ENCODE measurements at places on chromosomes 4 and X.

GRCh38 chrX:97401154-97401553 is 517.4 kb downstream of the RPA4 start:
- peak; percentile 60 for DNase-seq

DNA sequence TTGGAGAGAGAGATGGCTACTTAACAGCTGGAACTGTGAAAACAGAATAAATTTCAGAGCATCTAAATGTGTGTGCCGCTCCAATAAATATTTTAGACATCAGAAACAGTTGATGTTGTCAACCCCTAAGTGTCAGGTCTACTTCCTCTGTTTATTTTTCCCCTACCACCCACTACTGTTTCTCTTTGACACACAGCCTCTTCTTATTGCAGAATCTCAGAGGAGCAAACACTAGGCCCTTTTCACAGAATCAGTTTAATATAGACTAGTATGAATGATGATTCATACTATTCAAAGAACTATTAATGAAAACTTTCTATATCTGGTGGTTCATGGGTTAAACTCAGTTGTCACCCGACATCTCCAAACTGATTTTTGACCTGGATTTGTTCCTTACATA is 33.9 kb downstream of the NAA11 start:
- DNase-seq = no peak

DNA sequence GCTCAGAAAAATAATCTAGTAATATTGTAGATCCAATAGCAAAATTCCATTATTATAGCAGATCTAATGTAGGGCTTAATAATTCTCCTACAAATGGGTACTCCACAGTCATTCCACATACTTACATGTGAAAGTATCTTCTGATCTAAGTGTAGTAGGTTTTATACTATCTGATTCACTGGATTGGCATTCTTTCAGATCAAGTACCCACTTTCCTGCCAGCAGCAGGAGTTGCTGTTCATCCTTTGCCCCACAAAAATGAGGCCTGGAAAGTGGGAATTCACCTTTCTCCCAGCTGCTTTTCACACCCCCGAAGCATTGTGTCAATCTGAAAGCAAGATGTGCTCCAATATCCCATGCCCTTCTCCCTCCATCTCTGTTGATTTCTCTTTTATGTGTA is 77.1 kb upstream of the RXFP1 start:
- DNase-seq = no peak

DNA sequence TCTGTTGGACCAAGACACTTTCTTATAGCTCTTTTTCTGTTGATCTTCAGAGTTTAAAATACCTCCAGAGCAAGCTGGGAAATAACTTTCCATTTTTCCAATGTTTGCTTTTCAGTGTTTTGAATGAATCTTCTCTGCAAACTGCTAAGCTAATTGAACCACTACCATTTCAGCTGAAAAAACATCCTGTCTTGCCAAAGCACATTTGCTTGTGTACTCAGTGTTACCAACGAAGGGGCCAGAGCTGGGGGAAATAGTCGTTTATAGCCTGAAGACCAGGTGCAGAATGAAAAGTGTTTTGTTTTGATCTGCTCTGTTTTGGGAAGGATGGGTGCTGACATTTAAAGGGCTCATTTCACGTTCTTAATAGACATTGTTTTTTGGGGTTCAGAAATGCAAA is 88.4 kb upstream of the CLNK start:
- DNase-seq = no peak

- DNase-seq = no peak
Measured at GRCh38 chr4:37924946-37925345, 34.1 kb downstream of the TBC1D1 start.

- no peak for DNase-seq
Measured at GRCh38 chrX:38111196-38111595, 104.8 kb downstream of the SYTL5 start.

- DNase-seq = peak; percentile 34
Measured at GRCh38 chr4:111228874-111229273, 606.0 kb upstream of the PITX2 start.

DNA sequence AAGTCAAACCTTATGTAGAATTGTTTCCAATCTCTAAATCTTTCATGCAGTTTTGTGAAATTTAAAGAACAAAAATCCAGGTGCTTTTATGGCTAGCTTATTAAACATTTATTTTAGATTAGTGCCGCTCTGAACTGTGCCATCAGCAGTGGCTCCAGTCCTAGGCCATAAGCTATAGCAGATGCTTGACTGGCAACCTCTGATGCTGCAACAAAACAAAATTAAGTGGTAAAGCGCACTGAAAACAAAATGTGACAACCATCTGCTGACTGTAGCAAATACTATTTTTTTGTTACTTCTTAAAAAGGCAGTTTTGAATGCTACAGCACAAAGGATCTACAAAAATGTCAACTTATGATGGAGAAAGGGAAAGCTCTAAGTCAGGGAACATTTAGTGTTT is 237.4 kb downstream of the DCLK2 start:
- DNase-seq = no peak

DNA sequence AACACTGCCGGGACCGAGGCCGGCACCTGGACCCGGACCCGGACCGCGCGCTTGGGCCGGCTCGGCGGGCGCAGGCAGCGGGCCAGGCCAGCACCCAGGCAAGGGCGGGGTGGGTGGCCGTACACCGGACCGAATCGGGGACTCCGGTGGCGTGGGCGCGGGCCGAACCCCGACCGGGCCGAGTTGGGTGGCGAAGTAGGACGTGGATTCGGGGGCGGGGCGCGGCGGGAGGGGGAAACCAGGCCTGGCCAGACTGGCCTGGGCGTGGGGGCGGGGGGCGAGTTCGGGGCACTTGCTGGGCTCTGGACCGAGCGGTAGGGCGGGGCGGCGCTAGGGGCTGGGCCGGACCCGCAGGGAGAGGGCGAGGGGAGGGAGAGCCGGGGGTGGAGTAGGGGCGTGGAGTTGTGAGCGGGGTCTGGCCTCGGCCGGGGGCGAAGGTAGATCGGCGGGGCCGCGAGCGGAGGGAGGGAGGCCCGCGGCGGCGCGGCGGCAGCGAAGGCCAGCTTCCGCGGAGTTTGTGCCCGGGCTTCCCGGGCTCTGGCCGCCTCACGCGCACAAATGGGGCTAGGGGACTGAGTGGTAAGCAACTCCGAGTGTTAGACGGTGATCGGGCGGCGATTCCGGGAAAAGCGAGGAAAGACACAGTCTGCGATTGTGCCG is 1.8 kb upstream of the BCORL1 start:
- no peak for DNase-seq

DNA sequence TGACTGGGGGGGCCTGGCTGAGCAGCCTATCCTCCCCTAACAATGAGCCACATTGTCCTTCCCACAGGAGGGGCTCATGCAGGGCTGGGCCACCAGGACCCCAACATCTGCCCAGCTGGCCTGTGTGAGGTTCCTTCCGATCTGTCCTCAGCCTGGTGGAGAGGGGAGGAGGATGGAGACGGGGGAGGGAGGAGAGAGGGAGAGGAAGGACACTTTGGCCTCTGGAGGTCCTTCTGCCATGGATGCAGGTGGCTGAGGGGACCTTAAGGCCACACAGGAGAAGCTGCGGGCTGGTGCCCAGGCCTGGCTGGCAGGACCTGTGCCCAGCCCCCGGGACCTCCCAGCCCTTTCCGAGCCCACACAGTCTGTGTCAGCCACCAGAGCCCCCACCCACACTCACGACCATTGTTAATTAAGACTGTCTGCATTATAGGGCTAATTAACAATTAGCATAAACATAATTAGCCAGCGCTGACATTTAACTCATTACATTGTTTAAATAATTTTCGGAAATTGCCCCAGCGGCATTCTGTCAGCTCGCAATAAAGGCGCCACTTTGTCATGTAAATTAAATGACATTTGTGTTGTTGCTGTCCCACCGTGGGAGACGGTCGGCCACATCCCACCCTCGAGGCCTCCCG is 53.0 kb upstream of the NKX1-1 start:
- no peak for DNase-seq

DNA sequence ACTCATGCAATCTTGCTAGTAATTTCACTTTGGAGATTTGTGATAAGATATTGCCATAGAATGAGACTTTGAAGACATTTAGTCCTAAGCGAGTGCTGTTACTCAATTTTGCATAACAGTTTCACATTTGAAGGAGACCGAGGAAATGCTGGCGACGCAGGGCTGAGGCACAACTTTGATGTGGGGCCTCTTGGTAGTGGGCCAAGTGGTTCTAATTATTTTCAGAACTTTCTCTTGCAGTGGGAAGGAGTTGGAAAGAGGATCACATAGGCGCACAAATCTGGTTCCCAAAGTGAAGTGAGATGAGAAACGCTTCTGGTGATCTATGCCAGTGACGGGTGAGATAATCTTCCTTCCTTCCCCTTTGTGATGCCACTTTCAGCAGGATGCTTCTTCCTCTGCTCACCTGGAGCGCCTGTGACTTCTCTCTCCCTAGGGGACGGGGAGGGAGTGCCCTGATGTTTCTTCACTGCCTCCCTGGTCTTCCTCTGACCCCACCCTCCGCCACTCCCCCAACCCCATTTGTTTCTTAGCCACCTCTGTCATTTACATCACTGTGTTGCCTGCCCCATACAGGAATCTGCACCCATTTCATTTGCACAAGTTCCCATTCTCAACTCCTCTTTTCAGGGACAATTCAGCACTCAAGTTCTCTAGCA is 138.9 kb upstream of the MID1 start:
- no peak for DNase-seq

GRCh38 chr4:187307131-187307530 is 583.5 kb upstream of the FAT1 start:
- no peak for DNase-seq

DNA sequence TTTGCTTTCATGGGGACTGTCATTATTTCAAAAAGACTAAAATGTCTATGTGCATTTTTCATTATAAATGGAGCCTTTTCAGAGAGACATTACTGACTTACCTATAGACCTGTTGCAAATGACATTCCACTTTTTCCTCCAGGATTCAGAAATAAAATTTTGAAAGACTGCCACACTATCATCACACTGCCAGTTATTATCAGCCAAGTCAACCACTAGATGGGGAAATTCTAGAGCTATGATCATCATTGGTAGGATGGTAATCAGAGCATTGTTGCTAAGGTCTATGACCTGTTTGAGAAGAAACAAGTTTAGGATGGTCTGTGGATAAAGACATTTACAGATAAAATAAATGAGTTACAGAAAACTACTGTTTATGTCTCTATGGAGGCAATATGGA is 22.5 kb downstream of the LRRC66 start:
- DNase-seq = no peak

- DNase-seq = peak; percentile 62
Measured at GRCh38 chr4:67871867-67872266, 11.9 kb downstream of the TMPRSS11D start.

- peak; percentile 70 for DNase-seq
Measured at GRCh38 chr4:136484996-136485395, 1047.3 kb downstream of the PCDH18 start.

DNA sequence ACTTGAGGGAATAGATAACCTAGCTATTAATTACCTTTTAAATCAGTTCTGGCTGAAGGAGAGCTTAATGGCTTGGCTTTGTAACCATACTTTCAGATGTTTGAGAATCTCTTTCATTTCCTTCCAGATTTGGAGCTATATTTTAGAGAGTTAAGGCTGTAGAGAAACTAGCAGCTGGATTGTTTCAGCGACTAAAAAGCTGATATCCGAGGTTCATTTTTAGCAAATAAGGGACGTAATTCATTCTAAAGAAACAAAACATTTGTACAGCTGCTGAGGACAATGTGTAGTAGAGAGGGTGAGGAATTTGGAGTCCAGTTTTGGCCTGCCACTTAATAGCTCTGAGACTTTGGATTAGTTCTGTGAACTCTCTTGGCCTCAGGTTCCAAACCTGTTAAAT is 12.2 kb downstream of the OSTC start:
- no peak for DNase-seq

- no peak for DNase-seq
Measured at GRCh38 chrX:5718651-5719050, 510.0 kb downstream of the NLGN4X start.

- no peak for DNase-seq
Measured at GRCh38 chr4:75889537-75890199, 12.6 kb downstream of the PPEF2 start.

DNA sequence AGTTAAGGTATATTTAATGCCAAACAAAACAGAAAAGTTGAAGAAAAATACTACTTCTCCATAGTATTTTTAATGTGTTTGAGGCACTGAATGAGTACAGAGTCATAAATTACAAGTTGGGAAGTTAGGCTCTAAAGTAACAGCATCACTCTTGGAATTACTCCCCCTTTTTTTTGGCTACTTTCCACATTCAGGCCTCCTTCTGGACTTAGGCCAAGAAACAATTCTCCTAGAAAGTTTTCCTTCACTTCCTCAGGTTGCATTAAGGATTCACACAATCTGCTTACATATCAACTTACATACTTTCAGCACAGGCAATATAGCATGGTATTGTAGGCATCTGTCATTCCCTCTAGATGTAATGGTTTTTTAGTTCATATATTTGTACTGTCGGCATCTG is 52.1 kb downstream of the TMEM165 start:
- peak; percentile 49 for DNase-seq

GRCh38 chr4:118745357-118745756 is 60.2 kb downstream of the METTL14 start:
- DNase-seq = no peak

GRCh38 chr4:92251711-92252110 is 52.1 kb upstream of the GRID2 start:
- no peak for DNase-seq

DNA sequence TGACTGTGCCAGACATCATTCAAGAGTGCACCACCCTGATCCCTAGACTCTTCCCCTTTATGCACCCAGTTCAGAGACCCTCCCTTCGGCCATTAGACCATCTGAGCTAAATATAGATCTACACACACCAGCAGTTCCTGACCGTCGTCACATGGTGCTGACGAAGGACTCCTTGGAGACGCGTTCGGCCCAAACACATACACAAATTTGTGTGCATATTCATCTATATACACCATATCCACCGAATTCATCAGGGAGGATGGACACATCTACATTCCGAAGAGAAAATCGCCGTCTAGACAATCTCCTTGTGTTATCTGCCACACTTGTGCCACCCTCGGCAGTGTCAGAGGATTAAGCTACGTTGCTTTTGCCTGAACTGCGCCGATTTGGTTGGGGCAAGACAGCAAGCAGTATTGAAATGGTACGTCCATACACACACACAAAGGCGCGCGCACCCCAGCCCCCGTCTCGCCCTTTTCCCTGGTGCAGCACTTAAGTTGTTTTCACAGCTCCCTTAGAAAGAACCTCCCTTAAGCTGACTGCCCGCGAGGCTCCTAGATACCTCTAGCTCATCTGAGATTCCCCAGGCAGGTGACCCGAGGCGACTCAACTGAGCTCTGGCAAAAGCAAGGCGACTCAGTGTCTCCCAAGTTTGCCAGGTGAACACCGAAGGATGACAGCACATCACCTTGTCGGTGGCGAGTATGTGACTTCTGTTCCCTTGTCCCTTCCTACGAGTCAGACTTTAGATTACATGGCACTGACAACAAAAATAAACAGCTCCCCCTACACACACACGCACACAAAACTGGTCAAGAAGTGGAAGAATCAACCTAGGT is 1.0 kb downstream of the RASGEF1B start:
- peak; percentile 82 for DNase-seq

DNA sequence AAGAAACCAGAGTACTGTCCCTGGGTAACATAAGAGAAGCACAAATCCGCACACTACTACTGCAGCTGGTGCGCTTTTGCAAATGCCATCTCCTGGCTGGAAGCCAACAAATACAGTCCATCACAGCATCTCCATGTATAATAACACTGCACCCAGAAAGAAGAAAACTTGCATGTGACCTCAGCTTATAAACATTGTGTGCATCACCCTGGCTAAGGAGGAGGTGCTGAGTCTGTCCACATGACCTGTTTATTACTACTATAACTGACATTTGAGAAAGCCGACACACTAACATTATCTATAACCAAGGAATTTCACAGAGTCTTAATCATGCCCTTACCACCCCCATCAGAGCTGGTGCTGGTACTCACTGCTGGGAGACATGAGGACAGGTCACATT is 516.8 kb downstream of the CFAP47 start:
- DNase-seq = peak; percentile 12
